ENCODE measurements at places on chromosomes 11 and 22.

DNA sequence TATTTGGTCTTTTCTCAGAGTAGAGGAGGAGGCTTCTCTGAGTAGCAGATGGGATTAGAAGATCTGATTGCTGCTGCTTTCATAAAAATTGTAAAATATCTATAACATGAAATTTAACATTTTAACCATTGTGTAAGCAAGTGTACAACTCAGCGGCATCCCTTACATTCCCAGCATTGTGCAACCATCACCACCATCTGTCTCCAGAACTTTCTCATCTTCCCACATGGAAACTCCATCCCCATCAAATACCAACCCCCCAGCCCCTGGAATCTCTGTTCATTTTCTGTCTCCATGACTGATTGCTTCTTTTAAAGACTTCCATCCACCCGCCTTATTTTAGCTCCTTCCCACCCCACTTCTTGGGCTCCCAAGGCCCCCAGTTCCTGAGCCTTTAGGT, 32.3 kb downstream of the MRGPRD start:
- no peak for DNase-seq

DNA sequence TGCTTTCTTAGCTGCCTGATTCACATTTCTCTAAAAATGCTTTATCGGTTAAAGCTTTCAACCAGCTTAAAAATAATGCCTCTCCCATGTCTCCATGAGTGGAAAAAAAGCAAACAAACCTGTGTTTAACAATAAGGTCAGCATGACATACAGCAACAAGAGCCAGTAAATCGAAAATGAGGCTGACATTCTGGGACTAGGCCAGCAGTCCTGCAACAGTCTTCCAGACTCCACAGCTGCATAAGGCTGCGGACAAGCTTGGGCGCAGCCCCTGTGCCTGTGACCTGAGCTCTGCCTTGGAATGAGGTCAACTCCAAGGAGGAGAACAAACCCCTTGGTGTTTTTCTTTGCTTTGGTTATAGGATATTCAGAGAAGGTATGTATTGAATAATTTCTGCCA, 95.5 kb downstream of the PGR start:
- no peak for DNase-seq

- no peak for DNase-seq
These were observed 112.8 kb downstream of the TRPC6 start for GRCh38 chr11:101470881-101471520.

DNA sequence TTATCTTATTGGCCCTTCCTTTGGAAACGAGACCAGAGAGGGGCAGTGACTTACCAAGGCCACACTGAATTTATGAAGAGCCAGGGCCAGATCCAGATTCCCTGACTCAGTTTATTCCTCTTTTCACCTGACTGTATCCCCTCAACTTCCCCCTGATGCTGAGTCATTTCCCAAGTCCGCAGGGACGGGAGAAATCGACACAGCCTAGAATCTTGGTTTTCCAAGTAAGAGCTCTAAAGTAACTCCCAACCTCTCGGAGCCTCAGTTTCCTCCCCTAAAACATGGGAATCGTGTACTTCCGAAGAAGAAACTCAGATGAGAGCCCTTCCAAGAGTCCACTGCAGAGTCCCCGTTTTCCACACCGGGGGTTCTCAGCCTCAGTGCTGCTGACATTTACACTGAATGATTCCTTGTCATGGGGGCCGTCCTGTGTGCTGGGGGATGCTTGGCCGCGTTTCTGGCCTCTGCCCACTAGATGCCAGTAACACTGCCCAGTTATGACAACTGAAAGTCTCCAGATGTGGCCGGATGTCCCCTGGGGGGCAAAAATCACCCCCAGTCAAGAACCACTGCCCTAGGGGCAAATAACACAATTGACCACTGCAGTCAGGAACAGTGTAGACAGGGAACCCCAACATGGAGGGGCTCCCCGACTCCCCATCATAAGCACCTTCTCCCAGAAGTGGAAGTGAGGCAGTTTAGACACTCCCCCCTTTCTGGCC, 11.2 kb downstream of the MPST start:
- no peak for DNase-seq

GRCh38 chr11:44305470-44306051, 4.4 kb downstream of the ALX4 start:
- peak; percentile 39 for DNase-seq

GRCh38 chr11:68934321-68934645, 30.6 kb downstream of the IGHMBP2 start:
- no peak for DNase-seq

DNA sequence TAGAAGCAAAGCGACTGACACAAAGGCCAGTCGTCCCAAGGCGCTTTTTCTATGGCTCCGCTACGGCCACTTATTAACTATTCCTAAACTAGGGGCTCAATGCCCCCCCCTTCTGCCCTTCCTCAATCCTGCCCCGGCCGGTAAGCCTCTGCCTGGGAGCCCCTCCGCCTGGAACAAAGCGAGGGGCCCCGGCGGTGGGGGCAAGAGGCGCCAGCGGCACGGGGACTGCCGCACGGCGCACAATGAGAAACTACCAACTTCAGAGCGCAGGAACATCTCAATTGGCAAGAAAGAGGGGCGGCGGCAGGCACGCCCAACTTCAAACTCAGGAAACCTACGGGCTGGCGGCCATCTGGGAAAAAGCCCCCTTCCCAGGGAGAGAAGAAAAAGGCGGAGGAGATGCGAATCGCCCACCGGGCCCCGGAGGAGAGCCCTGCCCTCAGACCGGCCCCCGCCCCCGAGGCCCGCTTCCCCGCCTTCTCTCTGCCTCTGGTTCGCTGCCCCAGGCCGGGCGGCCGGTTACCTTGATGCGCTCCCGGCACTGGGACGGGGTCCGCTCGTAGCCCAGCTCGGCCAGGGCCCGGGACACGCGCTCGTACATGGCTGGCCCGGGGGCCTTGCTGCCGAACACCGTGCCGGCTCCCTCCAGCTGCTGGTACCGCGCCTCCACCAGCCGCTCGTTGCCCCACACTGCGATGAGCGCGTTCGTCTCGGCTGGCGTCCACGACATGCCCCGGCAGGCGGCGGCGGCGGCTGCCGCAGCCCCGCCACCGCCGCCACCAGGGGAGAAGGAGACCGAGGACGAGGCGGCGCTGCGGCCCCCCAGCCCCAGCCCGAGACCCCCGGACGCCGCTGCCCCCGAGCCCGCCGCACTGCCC, 619 bp downstream of the MSANTD2 start:
- DNase-seq = peak; percentile 39

- DNase-seq = no peak
These were observed 44.0 kb downstream of the PARVA start for GRCh38 chr11:12421386-12421785.

All from suppressor macrophage treated with lipopolysaccharide for 1 hour (primary cell).